ENCODE measurements at places on chromosomes 11 and 22. TPM values are rescaled to one million over a fixed set of nuclear protein-coding genes. Genes with fewer than 3 reads are reported as not detected.

Gene GGTLC2
- not detected for total RNA-seq

Gene PLCB3
- total RNA-seq: 33.1 TPM

Gene MRGPRE
- not detected for total RNA-seq

Gene FOLH1
- 3.9 TPM for total RNA-seq

Gene HBD
- total RNA-seq: not detected

Gene OTOG
- not detected for total RNA-seq

Gene LTBP3
- 246 TPM for total RNA-seq

Gene OR51B2
- total RNA-seq: not detected

- DNase-seq: no peak
These were observed 1.0 kb downstream of the VWCE start for GRCh38 chr11:61293867-61294716.

- no peak for DNase-seq
These were observed 39.4 kb downstream of the C22orf31 start for GRCh38 chr22:29022101-29022817.

DNA sequence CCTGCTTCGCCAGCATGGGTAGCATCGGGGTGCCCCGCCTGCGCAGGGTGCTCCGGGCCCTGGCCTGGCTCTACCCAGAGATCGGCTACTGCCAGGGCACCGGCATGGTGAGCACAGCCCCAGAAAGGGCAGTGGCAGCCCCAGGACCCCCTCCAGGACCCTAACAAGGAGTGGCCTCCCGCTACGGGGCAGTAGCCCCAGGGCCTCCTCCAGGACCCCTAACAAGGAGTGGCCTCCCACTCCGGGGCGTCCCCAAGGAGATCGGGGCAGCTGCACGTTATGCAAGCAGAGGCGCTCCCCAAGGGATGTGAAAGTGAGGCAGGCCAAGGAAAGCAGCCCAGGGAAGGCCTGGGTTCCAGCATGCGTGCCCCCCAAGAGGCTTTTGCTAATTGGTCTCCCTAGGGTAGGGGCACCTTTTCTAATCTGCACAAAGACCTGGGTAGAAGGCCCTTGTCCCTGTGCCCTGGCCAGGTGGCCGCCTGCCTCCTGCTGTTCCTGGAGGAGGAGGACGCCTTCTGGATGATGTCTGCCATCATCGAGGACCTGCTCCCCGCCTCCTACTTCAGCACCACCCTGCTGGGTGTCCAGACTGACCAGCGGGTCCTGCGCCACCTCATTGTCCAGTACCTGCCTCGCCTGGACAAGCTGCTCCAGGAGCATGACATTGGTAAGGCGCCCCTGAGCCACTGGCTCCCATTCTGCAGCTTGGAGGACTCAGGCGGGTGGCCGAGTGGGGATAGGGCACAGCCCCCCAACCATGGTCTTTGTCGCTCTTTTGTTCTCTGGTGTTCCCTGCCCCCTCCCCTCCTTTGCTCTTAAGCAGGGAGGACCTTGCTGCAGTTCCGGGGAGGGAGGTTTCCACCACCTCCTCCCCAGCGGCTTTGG is 35.0 kb downstream of the SGSM3 start:
- no peak for DNase-seq

- no peak for DNase-seq
These were observed 72.0 kb downstream of the PPFIBP2 start for GRCh38 chr11:7585816-7586215.

DNA sequence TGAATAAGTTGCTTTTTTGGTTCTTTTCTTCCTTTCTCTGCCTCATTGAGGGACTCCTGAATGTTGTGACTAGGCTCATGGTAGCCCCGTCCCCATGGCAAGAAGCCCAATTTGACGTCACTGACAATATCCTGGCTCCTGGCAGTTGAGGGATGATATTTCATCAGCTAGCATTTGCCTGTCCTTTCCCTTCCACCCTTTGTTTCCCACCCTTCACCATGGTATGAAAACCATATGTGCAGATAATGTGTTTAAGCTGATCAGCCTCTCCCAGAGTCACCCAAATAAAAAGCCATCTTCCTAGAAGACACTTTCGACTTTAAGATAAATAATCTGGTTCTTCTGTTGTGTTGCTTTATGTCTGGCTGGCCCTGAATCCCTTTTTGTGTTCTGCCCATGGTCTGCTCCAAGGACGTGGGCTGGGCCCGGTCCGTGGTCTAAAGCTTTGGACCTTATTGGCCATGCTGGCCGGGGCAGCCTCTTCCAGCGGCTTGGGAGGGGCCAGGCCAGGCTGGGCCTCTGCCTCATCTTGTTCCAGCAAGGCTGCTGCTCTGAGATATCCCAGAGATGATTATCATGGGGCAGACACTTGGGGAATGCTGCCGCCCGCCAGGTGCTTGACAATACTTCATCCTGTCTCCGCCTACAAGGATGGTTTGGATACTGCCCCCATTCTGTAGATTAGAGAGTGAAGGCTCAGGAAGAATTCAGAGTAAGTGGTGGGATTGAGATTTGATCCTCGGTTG is 5.1 kb downstream of the TSPAN18 start:
- DNase-seq: no peak

Measured in vagina (tissue), 2 donors.